Stromal cell of bone marrow (primary cell): ENCODE measurements at places on chromosomes 4 and X.
A peak's percentile ranks its signal among the peaks of the same experiment; 100 is the strongest.

DNA sequence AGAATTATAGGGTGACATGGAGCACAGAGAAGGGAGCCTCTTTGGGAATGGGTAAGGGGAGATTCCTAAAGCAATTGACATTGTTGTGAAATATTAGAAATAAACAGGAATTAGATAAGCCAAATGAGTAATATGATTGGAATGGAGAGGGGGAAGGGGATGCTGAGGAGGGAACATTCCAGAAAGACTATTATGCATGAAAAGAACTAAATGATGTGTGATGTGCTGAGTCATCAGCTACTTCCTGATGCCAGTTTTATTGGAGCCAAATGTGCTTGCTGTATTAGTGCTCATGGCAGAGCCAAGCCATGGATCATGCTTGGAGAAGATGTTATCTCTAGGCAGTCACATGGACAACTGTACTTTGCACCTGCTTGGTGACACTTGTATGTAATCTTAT, 189.0 kb upstream of the HCCS start:
- peak; percentile 44 for DNase-seq

GRCh38 chrX:145825896-145826295, 8.3 kb downstream of the SLITRK2 start:
- no peak for DNase-seq

- DNase-seq: no peak
These were observed at the start of gene ZFP92 for GRCh38 chrX:153411255-153411987. TSS of gene ZFP92 (plus strand) at chrX:153411472. CDS start at chrX:153418323, 6,851 bp downstream.

DNA sequence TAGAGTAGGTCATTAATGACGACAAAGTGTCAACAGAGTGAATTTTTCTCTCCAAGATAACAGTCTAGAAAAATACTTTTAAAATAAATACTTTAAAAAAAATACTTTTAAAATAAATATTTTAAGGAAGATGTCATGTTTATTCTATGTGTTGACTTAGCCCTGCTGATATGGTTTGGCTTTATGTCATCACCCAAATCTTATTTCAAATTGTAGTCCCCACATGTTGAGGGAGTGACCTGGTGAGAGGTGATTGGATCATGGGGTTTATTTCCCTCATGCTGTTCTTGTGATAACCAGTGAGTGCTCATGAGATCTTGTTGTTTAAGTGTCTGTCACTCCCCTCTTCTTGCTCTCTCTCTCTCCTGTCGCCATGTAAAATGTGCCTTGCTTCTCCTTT, 754.9 kb upstream of the SLIT2 start:
- DNase-seq: no peak

- DNase-seq: no peak
These were observed 114.1 kb upstream of the KLHL4 start for GRCh38 chrX:87403551-87403950.

DNA sequence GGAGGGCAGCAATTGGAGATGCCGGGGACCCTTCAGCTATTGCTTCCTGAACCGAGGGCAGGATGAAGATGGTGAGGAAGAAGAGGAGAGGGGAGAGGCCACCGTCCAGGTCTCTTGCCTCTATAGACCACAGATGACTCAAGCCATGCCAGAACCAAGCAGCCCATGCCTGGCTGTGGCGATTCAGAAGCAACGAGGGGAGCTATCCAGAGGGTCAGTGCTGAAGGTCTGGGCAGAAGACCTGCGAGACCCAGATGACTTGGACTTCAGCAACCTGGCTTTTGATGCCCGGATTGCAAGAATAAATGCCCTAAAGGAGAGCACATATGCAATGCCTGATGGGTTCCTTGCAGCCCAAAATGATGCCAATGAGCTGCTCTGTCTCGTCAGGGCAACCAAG, 70.2 kb upstream of the PRPS2 start:
- no peak for DNase-seq

DNA sequence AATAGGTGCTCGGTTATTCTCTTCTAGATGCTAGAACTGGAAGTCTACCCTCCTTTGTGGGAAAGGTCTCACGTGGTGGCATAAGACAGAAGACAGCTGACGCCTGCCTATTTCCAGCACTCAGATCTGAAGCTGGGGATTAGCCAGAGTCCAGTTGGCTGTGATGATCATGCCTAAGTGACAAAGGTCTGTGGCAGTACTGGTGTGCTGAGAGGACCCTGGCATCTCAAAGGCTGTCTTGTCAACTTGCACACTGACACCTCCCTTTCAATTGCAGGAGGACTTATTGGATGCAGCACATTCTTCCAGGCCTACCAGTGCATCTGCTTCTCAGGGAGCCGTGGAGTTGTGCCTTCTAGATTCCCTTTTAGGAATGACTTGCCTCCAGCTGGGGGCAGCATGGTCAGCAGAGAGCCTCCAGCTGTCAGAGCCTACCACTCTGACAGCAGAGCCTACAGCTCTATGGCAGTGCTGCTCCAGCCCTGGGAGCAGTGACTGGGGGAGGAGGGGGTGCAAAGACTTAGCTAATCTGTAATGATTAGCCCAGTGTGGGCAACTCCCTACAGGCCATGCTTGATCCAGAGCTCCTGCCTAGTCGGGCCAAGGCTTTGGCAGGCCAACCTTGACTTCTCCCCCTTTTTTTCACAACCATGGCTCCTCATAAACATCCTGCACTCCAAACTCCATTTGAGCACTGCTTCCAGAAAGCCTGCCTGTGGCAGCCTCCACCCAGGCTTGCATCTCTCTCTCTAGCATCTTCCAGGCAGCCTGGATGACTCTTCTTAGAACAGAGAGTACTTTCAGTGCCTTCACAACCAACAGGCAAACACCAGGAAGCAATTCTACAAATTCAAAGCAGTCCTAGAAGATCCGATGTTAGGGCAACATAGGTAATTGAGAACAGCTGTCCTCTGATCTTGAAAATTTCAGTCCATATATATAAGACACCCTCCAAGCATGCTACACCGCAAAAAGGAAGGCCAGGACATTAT, 13.8 kb upstream of the FGFBP2 start:
- DNase-seq: no peak

DNA sequence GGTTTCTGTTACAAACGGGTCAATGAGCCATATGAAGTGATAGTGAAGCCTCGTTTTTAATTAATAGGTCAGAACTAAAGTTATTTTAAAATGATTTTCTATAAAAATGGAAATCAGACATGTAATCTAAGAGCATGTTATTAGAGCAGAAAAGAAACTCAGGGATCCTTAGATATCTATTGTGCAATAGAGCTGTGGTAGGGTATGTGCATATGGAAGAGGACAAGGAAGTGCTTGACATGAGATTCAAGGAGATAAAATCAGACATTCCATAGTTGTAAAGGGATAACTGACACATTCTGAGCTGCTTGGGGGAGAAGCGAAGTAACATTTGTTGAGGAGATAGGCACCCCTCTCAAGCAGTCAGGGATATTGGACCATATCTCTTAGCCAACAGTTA, 143.0 kb downstream of the AFF2 start:
- no peak for DNase-seq
